ENCODE measurements at places on chromosomes 11 and 22.

- no peak for DNase-seq
These were observed 107.5 kb upstream of the SESN3 start for GRCh38 chr11:95338430-95338991.

DNA sequence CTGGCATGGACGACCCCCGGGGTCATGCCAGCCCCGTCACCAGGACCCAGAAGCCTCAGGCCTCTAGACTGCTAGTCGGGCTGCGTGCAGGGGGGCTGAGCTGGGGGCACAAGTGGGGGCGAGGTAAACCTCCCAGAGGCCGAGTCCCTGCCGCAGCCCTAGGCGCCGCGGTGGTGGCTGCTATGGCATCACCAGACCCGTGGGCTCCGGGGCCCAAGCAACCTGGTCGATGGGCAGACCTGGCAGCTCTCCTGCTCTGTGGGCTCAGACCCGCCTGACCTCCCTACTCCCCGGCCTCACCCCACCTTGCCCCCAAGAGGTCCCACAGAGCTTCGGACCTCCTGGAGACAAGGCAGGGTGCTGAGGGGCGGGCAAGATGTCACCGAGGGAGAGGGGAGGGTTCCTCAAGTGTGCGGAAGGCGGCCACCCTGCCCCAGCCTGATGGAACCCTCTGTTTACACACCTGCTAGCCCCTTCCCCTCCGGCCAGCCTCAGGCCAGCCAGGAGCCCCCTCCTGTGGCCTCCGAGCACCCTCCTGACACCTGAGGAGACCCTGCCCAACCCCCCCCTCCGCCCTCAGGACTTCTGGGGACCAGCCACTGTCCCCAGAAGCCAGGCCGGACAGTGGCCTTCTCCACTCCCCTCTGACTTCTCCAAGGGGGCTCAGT is 9.4 kb downstream of the IGF2 start:
- no peak for DNase-seq

DNA sequence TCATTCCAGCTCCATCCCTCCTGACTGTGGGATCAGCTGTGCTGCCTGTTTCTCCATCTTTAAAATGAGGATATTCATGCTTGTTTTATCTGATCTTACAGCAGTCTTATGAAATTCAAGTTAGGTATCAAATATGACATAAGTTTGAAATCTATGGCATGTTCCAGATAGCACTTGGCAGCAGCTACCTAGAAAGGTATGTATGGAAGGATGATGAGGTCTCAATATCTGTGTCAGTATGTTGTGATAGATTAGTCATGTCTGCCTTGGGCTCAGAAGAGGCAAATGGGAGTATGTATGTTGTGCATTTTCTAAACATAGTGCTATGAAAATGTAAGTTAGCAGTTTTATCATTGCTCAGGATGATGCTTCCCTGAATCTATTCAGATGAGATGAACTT is 122.1 kb downstream of the NAV2 start:
- no peak for DNase-seq

GRCh38 chr22:46149512-46150033 is 753 bp upstream of the PPARA start:
- peak; percentile 36 for DNase-seq

- DNase-seq: peak; percentile 68
These were observed 3.2 kb downstream of the TTLL12 start for GRCh38 chr22:43183496-43184277.

- DNase-seq: no peak
These were observed 582.6 kb downstream of the METTL15 start for GRCh38 chr11:28690746-28691145.

DNA sequence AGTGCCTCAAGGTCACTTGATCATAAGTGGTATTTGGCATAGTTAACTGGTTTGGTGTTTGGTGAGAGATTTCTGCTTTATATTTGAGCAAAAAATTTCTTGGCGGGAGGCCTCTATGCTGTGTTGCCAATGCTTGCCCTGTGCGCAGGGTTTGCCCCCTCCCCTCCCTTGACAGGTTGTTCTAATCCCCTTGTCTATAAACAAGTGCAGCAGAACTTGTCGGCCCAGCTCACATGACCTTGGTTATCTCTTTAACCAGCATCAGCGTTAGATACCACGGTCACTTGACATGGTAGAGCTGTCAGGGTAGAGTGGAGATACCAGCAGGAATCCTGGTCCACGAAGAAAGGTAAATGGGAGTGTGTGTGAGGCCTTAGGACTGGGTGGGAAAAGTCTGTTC is 35.6 kb downstream of the MARK2 start:
- no peak for DNase-seq

- DNase-seq: no peak
These were observed 127.0 kb downstream of the TRPC6 start for GRCh38 chr11:101456812-101457211.

- DNase-seq: no peak
These were observed 114.5 kb downstream of the FEZ1 start for GRCh38 chr11:125381499-125382044.

DNA sequence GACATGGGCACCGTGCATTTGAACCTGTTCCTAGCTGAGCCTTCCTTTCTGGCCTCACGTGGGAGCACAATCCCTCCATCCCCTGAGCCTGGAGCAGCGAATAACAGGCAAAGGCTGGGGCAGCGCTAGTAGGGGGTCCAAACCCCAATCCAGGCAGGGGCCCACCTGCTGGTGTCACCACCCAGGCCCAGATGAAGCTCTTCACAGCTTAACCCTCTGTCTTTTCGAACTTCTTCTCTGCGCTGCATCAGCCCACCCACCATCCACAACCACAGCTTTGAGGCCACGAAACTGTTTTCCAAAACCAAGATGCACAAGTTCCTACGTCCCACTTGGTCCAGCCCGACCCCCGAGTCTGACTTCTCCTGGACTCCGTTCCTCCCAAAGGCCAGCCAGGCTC is 11.5 kb downstream of the KCNC1 start:
- DNase-seq: no peak

GRCh38 chr11:117817368-117818040 is 7.0 kb downstream of the FXYD2 start:
- peak; percentile 82 for DNase-seq

- DNase-seq: no peak
These were observed 720.6 kb downstream of the JRKL start for GRCh38 chr11:97110376-97110775.
